ENCODE measurements at places on chromosomes 4 and X.

DNA sequence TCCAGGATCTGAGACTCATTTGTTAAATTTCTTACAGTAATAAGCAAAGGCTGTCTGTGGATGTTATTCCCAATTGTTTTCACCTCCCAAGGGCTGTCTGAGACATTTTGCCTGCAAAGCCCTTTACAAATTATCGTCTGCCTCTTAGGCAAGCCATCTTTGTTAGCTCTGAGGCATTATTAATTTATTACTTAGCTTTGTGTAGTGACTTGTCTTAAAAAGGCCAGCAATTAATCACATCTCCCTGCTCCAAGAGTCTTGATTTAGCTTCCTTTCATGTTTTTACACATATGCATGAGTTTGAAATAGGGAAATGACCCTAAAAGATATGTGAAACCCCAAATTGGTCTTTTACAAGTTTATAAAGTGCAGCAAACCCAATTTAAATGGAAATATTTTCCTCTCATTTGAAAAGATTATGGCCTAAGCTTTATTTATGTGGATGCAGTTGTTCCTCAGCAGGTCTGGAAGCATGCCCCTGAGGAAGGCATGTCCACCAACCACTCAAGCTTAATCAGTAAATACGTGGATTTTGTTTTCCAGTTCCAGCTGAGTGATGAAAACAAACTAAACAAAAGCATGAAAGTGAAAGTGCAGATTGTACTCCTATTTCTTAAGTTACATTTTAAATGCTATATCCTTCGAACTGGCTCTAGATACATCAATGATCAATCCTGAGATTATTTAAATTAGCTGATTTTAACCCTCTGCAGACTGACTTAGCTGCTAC lies 173.6 kb upstream of the LNX1 start:
- DNase-seq, result no peak

GRCh38 chr4:141571362-141571761 lies 65.0 kb upstream of the IL15 start:
- no peak for DNase-seq

DNA sequence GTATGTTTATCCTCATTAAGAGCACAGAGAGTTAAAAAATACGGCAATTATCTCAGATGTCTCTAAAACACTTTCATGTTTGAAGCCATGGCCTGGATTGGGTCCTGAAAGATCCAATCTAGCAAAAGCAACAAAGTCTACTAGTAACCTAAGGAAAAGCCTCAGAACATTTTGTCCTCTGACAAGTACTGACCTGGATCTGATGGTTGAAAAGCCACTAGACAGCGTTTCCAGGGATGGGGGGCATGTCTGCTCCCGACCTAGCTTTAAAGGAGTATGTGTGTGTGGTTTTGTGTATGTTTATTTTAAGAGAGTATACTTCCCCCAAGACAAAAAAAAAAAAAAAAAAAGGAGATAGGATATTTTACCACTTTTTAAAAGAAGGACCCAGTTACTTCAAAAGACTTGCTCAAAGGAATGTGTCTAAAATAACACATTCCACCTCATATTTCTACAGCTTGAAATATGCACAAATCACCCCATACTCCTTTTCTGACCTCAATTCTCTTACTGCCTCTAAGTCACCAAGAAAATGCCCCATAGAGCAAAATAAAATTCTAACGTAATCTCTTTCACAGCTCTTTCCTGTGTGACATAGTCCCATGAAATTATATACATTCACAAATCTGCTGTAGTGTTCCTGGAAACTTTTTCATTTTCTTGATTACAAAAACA lies 189.0 kb upstream of the TTC29 start:
- DNase-seq, result no peak

DNA sequence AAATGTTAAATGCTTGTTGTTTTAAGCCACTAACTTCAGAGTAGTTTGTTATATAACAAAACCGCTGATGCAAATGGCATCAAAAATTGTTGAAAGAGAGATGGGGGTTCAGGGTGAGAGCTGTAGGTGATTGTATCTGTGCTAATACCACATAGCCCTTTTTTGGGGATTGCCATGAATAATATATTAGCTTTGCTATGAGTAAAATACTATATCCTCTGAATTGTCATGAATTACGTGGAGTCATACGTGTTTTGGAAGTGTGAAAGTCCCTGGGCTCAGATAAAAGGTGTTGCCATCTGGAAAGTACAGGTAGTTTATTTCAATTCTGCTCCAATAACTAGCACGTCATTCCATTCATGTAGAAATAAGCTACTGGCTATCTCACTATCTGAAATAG lies 30.6 kb downstream of the DYNLT3 start:
- no peak for DNase-seq

GRCh38 chrX:19642241-19643109 lies 127.2 kb upstream of the MAP3K15 start:
- DNase-seq, result no peak

DNA sequence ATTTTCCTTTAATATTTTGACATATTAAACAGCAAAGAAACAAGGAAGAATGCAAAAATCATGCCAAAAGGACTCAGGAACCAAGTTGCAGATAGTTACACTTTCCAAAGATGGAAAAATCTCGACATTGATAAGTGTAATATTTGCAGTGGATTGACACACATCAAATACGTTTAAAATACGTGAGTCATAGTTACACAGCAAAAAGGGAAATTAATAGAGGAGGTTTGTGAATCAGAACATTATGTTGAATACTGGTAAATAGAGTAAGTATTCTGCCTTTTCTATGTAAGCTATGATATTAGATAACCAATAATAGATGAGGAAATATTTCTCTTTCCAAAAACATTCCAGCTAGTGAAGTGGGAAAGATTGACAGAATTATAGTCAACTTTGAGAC lies 1761.3 kb upstream of the IGFBP7 start:
- no peak for DNase-seq

DNA sequence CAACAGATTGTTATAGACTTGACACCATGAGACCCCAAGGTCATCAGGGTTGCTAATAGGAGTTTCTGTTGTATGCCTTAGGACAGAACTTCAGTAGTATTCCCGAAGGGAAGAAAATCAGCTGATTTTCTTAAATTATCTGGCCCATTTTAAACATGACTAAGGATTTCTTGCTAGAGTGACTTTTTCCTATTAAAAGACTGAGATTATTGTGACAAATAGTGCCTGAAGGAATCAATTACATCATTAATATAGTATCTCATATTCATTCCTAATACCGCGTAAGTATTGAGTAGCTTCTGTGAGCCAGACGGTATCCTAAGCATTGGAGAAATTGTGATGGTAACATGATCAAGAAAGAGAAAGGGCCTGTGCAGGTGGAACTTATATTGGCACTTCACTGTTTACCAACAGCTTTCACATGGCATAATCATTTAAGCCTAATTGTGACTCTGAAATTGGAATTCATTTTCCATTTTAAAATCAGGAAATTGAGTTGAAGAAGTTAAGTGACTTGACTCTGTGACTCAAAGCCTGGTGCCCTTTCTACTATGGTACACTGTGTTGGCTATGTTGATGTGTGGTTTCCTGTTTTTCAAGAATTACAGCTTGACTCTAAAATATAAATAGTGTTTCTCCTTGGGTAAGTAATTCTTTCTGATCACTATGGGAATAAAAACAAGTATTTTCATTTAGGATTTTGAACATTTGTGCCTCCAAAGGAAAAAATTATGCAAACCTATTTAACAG lies 4.1 kb downstream of the AFF1 start:
- DNase-seq, result no peak

GRCh38 chrX:111164728-111165127 lies 68.7 kb downstream of the PAK3 start:
- DNase-seq, result no peak

GRCh38 chrX:85052636-85053343 lies 49.1 kb downstream of the APOOL start:
- no peak for DNase-seq

GRCh38 chr4:72557021-72557420 lies 12.0 kb downstream of the ADAMTS3 start:
- no peak for DNase-seq

DNA sequence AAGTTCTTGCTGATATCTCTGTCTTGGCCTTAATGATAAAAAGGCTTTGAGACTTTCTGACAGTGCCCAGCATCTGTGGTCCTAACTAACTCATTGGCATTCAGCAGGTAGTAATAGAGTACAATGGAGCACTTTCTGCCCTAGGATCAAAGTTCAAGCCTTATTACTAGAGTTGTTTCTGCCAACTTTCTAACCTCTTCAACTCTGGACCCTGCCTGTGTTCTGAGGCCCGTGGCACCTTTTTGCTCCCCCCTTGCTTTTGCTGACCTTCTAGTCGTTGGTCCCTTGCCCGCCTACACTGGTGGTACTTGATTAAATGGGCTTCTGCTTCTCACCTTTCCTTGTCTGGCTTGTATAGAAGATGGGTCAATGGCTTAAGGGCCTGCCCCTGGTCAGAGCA lies 126.3 kb downstream of the PPARGC1A start:
- DNase-seq, result no peak

- DNase-seq, result no peak
These were observed 188.2 kb downstream of the GC start for GRCh38 chr4:71595576-71596108.

DNA sequence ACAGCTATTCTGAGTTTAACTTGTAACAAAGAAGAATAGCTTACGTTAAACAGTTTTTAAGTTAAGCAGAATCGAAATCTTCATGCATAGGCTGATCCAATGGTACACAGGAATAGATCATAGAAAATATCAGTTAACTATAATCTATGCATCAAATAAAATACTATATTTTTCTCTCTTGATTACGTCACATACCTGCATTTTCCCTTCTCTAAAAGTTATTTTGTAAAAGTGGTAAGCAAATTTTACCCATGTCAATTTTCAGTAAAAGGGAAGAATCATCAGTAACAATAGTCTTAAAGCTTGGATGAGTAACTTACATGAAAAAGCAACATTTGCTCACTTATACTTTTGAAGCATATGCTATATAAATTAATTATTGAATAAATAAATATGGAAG lies 692.4 kb downstream of the FAT4 start:
- no peak for DNase-seq

DNA sequence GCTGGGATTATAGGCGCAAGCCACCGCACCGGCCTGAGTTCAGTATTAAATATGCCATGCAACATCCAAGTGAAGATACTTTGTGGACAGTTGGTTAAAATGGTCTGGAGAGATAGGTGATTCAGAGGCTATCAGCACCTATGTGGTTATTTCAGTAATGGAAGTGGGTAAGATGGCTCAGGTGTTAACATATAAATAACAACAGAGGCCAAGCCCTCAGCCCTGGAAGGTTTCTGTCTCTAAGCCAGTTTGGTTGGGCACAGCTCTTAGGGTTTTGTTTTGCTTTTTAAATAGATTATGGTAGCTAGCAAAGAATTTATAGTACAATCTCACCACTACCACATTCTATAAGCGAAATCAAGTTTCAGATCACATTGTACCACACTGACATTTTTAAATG lies 16.6 kb downstream of the FAM114A1 start:
- DNase-seq, result no peak

- no peak for DNase-seq
These were observed 178.8 kb downstream of the CAMK2D start for GRCh38 chr4:113582737-113583136.

- DNase-seq, result no peak
These were observed 9.5 kb downstream of the XPNPEP2 start for GRCh38 chrX:129748305-129748704.

- DNase-seq, result no peak
These were observed 1.4 kb upstream of the SEC24B start for GRCh38 chr4:109432203-109432602.

DNA sequence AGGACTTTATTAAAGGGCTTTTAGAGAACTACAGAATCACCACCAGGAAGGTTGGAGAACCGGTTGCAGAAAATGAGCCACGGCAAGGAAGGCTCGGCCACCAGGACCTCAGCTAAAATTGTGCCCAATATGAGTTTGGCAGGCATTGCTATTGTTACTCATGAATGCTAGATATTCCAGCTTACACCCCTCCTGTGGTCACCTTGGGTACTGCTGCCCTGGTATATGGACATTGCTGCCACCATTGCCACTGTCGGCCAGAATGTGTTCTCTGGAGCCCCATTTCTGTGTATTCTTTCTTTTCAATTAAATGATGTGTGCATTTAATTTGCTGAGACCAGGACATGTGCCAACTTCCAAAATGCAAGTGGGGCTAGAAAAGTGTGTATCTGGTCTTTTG lies 626.7 kb upstream of the BOD1L1 start:
- DNase-seq, result no peak
